Left colon (tissue), 2 donors: ENCODE measurements at places on chromosomes 4 and X.

GRCh38 chrX:84717343-84717742, 215.1 kb upstream of the HDX start:
- DNase-seq: no peak

DNA sequence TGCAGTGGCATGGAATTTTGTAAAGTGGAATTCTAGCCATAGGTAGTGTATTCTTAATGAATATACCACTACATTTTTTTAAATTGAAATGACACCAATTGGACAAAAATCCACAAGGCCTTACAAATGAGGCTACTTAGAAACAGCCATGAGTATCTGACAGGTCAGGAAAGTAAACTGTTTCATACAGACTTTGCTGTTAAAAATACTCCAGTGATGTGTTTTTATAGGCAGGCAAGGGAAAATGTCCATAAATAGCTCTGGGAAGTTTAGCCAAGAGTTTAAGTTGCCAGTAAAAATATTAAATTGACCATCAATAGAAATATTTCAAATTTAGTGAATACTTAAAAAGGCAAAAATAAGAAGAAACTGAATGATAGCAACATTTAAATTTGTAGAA, 41.8 kb upstream of the PDLIM5 start:
- DNase-seq: no peak

DNA sequence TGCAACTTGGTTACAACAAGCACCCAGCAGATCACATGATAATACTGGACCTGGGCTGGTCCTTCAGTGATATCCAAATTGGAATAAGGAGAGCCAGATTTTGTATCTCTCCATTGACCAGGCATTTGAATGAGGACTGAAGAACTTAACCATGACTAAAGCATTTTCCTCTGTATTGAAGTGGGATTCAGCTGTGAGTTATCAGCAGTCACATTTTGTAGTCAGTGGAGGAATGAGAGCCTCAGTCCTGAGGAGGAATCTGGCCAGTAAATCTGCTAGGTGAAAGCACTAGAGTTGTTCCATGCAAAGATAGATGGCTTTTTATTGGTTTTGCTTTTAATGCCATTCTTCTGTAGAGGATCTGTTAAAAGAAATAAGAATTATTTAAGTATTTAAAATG, 1506.0 kb downstream of the PCDH7 start:
- no peak for DNase-seq

DNA sequence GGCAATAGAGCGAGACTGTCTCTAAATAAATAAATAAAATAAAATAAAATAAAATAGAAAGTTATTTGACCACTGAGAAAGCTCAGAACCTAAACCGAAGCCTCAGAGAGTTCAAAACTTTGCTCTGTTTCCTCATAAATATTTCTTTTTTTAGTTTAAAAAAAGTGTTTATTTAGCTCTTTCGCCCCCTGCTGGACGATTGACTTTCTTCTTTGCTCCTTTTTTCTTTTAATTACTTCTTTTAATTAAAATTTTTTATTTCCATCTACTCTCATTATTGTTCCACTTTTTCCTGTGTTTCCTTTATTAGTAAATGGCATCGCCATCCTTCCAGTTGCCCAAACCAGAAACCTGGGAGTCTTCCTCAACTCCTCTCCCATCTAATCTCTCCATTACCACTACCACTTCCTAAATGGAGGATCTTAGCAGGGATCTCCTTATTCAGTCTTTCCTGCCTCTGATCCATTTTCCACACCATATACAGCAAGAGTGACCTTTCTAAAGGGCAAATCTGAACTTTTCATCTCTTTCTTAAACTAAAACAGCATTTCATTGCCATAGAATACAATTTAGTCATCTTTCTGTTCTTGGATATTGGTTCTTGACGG, 728 bp upstream of the IL13RA2 start:
- no peak for DNase-seq

GRCh38 chr4:94232519-94232918, 24.9 kb downstream of the SMARCAD1 start:
- DNase-seq: no peak

DNA sequence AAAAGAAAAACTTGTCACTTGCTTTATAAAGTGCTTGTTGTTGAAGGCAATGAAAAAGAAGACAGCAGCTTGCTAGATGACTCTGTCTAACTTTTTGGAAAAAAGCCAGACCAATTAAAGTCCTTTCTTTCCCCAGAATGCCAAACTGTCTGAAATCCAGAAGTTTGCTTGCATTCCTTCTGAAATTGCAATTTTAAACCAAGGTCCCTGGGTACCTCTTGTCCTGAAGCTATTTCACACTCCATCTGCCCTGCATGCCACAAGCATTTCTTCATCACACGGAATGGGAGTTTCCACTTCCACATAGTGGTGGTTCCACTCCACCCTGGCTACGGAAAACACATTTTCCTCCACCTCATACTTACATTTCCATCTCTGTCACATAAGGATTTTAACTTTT, 101.0 kb downstream of the PAPSS1 start:
- no peak for DNase-seq

- no peak for DNase-seq
Measured at GRCh38 chr4:156476359-156476758, 495.2 kb downstream of the PDGFC start.

GRCh38 chrX:45710081-45710801, 509.6 kb upstream of the DIPK2B start:
- no peak for DNase-seq

GRCh38 chr4:2330091-2331042, 68.5 kb upstream of the MXD4 start:
- DNase-seq: no peak
